ENCODE measurements at places on chromosomes 5 and 9. TPM values are rescaled to one million over a fixed set of nuclear protein-coding genes. Genes with fewer than 3 reads are reported as not detected.

DNA sequence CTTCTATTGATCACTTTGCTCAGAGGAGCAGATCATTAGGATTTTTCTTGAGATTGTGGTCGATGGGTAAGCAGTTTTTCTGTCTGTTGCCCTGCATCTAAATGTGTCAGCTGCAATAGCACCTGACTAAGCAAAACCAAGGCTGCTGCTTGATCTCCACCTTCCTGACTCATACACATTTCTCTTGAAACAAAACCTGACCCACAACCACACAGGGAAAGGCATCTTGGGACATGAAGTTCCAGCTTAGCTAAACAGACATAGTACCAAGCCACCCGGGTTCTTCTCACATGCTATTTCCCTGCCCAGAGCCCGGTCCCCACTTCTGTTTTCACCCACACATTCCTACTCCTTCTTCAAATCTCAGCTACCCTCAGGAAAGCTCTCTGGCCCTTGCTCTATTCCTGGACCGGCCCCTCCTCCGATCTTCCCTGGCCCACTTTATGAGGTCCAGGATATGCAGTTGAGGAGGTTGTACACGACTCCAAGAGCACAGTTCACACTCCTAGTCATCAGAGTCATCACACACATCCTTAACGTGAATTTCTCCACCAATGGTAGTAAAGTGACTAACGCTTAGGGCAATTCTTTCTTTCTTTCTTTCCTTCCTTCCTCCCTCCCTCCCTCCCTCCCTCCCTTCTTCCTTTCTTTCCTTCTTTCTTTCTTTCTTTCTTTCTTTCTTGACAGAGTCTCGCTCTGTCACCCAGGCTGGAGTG, 16.0 kb upstream of the ZBTB43 start:
- DNase-seq: no peak

DNA sequence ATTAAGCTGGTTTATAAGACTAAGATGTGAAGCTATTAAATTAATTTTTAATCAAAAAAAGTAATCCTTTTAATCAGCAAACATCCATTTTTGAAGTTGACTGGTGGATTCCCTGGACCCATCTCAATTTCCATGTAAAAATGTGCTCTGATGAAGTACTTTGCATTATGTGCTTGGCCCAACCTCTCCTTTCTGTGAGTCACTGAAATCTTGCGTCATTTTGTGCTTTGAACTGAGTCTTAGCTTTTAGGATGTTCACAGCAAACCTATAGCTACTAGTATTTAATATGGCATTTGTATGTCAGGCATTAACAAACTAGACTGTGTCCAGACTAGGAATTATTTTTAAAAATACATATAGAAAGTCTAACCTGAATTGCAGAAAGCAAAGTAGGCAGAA, 55.0 kb upstream of the CDH12 start:
- no peak for DNase-seq

SLC6A7 gene
- total RNA-seq: not detected

GRCh38 chr9:130051855-130052254, 1.9 kb upstream of the GPR107 start:
- no peak for DNase-seq

- DNase-seq: no peak
Measured at GRCh38 chr9:113449376-113449775, 14.2 kb upstream of the RGS3 start.

GRCh38 chr5:95414451-95414850, 23.3 kb downstream of the FAM81B start:
- DNase-seq: no peak

RNF180 gene
- 2.1 TPM for total RNA-seq

TMEM232 gene
- 1.1 TPM for total RNA-seq

GRCh38 chr5:95022967-95023695, 261.8 kb downstream of the MCTP1 start:
- DNase-seq: no peak

- no peak for DNase-seq
Measured at GRCh38 chr9:96420468-96421219, 2.5 kb upstream of the ZNF367 start.

GRCh38 chr9:4464911-4465513, 25.3 kb upstream of the SLC1A1 start:
- DNase-seq: no peak

- DNase-seq: no peak
Measured at GRCh38 chr5:56639476-56639875, 175.9 kb upstream of the MAP3K1 start.

DNA sequence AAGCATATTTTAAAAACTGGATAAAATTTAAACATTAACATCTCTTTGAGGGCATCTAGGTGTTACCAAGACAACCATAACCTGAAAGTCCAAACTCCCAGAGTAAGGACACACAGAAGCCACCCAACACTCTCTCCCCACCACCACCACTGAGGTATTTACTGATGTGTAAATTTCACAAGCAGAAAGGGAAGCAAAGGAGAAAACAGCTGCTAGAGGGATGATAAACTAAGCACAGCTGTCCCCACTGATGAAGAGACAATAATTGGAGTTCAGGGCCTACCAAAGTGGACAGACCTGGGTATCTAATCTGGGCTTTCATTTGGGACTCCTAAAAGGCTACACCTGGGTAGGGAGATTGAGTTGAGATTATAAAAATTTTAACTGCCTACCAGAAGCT, 63.6 kb downstream of the FRMD3 start:
- no peak for DNase-seq

DNA sequence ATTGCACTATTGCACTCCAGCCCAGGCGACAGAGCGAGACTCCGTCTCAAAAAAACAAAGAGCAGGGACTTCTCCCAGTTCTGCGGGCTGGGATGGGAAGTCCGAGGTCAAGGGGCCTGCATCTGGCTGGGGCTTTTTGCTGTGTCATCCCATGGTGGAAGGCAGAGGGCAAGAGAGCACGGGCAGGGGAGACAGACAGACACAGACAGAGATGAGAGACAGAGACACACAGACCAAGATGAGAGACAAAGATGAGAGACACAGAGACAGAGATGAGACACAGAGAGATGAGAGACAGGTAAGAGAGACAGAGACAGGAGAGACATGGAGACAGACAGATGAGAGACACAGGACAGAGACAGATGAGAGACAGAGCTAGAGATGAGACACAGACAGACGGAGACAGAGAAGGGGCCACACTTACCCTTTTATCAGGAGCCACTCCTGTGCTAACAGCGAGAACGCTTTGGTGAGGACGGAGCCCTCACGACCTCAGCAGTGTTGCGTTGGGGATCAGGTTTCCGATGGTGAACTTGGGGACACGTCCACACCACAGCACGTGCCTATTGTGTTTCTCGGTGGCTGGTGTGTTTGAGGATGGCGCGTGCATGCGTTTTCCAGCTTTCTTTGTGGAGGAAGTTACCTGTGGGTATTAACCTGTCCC, 8.9 kb upstream of the TOR4A start:
- DNase-seq: no peak

GRCh38 chr5:13567819-13568218, 376.7 kb downstream of the DNAH5 start:
- DNase-seq: no peak

DNA sequence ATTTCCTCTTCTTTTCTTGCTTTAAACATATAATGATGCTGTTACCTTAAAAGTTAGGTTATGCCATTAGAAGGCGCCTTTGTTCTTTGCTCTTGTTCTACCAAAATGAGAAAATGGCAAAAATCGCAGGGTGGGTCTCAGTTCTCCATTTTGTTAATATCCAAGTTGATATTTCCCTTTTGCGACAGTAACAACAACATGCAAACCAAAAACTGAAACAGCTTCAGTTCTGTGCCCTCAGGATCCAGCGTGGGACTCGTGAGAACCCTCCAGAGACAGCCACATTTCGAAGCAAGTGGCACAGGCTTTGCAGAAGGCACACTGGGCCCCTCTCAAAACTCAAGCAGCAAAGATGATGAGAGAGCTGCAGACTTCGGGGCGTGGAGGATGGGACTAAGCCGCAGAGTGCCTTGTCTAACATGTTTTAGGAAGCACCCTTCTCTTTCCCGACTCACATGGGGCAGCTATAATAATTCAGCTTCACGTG, 33.0 kb upstream of the LCP2 start:
- DNase-seq: no peak

DNA sequence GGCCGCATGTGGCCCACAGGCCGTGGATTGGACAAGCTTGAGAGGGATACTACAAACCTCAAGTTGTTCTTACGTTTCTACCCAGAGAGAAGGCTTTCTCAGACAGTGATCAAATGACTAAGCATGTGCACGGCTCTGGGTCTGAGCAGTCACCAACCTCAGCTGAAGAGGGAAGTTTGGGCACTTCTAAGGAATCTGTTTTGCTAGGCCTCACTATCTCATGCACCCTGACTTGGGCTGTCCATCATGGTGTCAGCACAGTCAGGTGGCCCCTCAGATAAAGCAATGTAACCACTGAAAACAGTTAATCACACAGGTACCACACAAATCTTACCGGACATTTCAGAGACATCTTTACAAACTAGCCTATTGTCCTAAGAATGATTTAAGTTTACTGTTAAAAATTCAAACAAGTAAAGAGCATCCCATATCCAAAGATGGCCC, 24.6 kb downstream of the CSF2 start:
- DNase-seq: no peak

- no peak for DNase-seq
Measured at GRCh38 chr5:176675676-176676360, 28.5 kb downstream of the TSPAN17 start.

SPINK6 gene
- 2.5 TPM for total RNA-seq

DNA sequence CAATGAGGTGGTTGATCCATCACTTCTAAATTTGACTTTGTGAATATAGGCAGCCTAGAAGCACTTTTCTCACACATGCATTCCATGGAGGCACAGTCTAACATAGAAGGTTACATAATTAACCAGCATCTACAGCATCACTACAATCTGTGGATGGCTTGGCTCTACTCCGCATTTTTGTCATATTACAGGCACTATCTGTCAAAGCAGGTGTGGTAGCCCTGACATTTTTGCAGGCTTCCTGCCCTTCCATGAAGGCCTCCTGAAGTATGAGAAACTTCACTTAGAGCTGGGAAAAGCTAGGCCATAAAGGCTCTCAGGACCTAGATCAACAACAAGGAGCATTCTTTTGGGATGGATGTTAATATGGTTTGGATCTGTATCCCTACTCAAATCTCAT, 378.0 kb downstream of the ANXA1 start:
- DNase-seq: no peak

CCL27 gene
- total RNA-seq: not detected

DNA sequence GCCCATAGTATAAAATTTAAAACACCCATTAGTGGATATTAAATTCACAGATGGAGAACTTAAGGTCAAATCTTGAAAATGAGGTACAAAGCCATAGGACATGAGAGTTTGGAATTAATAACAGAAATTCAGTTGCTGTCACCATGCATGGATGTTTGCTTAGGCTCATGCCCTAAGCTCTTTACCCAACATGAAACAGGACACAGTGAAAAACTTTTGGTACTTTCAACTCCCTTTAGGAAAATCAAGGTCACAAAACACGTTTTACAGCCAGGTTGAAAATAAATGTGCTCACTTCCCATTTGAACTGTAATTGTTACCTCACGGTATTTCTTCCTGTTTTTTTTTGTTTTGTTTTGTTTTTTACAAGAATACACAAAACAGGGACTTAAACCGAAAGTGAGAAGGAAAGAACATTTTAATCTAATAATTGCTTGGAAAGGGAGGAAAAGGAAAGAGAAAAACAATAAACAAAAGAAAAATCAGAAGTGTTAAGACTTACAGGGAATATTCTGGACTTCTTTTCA, 6.1 kb upstream of the TOPORS start:
- no peak for DNase-seq

NXNL2 gene
- not detected for total RNA-seq

DNA sequence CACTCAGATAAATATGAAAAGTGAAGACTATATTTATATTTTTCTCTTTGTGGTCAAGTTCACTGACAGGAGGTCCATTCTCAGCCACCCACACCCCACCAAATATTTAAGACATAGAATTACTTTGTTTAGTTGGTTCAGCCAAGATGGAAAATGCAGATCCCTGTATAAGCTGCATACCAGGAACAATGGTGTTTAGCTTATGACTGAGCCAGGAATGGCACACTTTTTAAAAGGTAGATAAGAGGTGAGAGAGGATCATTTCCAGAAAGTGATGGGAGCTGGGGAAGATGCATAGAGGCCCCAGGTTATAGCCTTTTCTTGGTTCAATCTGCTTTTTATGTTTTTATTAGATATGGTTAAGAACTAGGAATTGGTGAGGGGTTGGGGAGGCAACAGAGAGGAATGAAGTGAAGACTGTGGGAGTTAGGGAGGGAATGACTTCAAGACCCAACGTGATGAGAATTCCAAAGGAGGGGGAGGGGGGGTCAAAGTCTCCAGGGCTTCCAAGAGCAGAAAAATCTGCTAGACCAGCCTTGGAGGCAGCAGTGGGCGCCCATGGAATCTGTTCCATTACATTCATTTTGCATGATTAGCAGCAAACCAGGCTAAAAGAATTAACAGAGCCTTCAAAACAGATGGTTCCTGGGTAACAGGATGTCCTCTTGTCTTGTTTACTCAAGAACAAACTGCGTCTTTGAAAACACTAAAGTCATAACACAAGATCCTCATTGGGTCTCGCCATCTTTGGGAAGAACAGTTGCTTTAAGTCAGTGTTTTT, 95.2 kb downstream of the FGF1 start:
- DNase-seq: no peak

TMEM252 gene
- total RNA-seq: not detected

CARD9 gene
- total RNA-seq: 0.91 TPM

MUSK gene
- total RNA-seq: 0.15 TPM

DNA sequence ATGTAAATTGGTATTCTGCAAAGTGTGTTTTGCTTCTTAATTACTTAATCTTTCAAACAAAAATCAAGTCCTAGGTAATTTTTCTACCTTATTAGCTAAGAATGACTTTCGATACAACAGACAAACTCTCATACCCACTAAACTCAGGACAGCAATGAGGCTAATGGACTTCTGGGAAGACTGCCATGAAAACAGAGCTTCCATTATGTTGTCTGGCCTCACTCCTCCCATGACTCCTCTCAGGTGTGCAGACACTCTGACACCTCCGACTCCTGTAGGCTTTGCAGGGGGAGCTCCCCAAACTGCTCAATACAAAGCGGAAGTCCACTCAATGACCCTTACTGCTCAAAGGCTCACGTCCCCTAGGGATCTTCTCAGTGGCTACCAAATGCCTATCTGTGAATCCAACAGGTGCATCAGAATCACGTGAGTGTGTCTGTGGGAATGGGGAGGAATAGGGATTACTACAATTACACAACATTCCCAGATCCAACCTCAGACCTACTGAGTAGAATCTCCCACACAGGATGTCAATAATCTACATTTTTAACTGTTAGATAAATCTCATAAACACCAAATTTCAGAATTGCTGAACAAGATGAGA, 289.9 kb downstream of the RAB3C start:
- DNase-seq: no peak

GRCh38 chr9:96559339-96559943, 60.2 kb downstream of the CDC14B start:
- DNase-seq: no peak

DNA sequence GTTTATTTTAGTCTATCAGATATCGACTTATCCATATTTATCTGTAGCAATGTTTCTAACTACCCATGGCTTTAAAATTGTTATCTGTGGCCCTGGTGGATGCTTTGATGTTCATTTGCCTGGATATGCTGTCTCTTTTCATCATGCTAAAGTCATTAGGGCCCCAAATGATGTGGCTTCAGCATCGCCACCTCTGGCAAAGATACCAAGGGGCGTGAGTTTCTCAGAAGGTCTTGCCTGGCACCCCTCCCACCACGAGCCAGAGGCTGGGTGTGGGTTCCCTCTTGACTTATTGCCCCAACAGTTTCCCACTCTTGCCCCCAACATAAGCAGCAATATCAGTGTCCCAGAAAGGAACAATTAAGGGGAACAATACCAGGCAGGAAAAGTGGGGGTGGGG, 5.4 kb downstream of the ROPN1L start:
- DNase-seq: no peak

GRCh38 chr5:109278141-109278540, 131.6 kb downstream of the PJA2 start:
- DNase-seq: no peak
